ENCODE measurements at places on chromosomes 3 and 15.

DNA sequence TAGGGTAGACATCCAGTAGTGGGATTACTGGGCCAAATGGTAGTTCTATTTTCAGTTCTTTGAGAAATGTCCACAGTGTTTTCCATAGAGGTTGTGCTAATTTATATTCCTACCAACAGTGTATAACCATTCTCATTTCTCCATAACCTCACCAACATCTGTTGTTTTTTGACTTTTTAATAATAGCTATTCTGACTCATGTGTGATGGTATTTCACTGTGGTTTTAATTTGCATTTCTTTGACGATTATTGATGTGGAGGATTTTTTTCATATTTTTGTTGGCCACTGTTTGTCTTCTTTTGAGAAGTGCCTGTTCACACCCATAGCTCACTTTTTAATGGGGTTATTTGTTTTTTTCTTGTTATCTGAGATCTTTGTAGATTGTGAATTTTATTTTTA is 125.2 kb downstream of the CFAP20DC start:
- no peak for DNase-seq

- no peak for DNase-seq
Measured at GRCh38 chr15:84603630-84604379, 3.0 kb downstream of the ZSCAN2 start.

- no peak for DNase-seq
Measured at GRCh38 chr15:98692213-98692612, 43.9 kb downstream of the IGF1R start.

GRCh38 chr3:64708456-64708855 is 20.7 kb upstream of the ADAMTS9 start:
- DNase-seq = no peak

- no peak for DNase-seq
Measured at GRCh38 chr3:144801890-144802289, 830.3 kb downstream of the DIPK2A start.

DNA sequence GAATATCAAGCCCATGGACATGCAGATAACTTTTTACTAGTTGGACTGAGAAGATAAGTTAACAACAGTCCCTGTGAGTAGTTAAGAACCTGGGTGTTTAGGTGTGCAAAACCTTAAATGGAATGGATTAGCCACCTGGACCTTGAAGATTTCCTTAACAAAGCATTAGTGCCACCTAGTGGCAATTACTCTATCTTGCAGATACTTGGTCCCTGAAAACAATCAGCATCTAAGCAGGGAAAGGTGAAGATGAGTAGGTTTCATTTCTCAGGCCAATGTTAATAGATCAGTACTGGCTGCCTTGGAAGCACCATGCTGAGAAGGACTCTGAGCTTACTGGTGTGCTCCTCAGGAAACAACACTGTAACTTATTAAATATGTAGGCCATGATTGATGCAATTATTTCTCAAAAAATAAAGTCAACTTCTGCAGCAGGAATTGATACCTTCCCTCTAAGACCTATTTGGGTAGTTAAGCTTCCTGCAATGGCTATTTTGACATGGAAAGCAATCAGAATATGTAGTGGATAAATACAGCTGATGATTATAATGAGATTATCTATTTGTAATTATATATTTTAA is 329.4 kb downstream of the TBC1D5 start:
- DNase-seq = peak; percentile 1

GRCh38 chr15:45087513-45087912 is 26.5 kb downstream of the DUOX2 start:
- no peak for DNase-seq
